ENCODE measurements at places on chromosomes 12 and 14.

- no peak for DNase-seq
These were observed 31.9 kb upstream of the CHGA start for GRCh38 chr14:92890830-92891588.

- DNase-seq: no peak
These were observed 3.2 kb upstream of the CLEC9A start for GRCh38 chr12:10027311-10027710.

DNA sequence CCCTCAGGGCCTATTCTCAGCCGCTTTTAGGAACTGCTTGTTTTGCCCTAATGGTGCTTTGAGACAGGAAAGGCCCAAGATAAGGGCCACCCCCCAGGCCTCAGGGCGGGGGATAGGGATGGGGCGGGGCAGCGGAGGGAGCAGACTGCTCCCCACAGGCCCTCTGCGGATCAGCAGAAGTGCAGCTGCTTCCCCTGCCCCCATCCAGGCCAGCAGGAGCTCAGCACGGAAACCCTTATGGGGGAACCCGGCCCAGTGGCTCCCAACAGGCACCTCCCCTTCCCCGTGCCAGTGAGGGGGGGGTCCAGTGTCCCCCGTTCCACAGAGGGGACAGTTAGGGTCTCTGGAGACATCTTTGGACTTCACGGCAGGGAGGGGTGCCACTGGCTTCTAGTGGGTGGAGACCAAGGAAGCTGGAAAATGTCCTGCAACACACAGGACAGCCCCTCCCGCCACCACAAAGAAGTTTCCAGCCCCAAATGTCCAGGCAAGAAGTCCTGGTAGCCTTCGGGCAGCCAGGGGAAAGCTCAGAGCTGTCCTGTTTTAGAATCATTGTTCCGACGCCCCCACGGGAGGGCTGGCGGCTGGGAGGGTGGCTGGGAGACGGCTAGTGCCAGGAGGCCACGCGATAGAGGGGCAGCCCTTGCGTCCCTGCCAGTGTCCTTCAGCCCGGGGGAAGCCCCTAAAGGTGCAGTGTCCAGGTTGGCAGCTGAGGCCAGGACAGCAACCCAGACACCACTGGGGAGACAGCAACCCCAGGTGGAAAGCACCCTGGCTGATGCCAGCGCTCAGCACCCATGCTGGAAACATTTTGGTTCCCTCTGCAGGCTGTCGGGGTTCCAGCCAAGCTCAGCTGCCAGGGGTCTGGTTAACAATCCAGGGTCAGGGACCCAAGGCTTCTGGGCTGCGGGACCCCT is 10.4 kb upstream of the GPR132 start:
- no peak for DNase-seq

- peak; percentile 77 for DNase-seq
These were observed 7.8 kb upstream of the DTX1 start for GRCh38 chr12:113048716-113049127.

GRCh38 chr14:72701605-72702004 is 192.3 kb downstream of the DPF3 start:
- DNase-seq: no peak

- DNase-seq: no peak
These were observed 4.7 kb upstream of the KANSL2 start for GRCh38 chr12:48686615-48687334.

GRCh38 chr14:96204151-96205058 is at the start of gene BDKRB2:
TSS of gene BDKRB2 (plus strand) at chr14:96204839. CDS start at chr14:96237108, 32,269 bp downstream.
- peak; percentile 94 for DNase-seq

- no peak for DNase-seq
These were observed 117.2 kb downstream of the RGS6 start for GRCh38 chr14:72049462-72049861.

GRCh38 chr12:132494294-132495164 is 4.6 kb downstream of the FBRSL1 start:
- no peak for DNase-seq

DNA sequence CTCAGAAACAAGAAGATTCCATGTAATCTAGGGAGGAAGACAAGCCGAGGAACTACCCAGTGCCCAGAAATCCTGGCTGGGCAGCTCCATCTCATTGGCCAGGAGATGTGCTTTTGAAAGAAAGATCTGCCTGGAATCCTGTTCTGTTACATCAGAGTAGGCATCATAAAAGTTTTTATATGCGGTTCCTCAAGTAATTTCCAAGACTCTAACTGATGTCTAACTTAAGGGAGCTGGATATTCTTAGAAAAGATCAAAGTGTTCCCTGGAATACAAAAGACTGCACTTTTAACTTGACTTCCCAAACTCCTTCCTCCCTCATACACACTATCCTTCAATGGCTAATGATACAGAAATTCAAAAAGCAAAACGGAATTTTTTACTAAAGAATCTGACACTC is 16.3 kb downstream of the RHOJ start:
- DNase-seq: no peak

GRCh38 chr14:87131879-87132278 is 861.1 kb downstream of the GALC start:
- DNase-seq: peak; percentile 7

- DNase-seq: no peak
These were observed 6.7 kb downstream of the SDS start for GRCh38 chr12:113396828-113397496.

DNA sequence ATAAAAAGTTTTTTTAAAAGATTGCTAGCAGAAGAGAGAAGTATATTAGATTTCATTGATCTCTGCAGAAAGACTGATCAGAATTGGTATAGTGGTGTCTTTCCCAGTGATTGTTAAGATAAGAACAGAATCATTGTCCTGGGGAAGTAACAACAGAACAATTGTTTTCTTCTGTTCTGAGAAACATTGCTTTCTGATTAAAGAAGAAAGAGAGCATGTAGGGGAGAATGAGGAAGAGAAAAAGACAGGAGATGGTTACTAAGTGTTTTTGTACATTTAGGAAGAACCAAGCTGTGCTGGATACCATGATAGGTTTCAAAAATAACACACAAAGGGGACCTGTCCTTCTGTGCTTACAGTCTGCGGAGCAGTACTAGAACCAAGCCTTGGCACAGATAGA is 5.0 kb downstream of the USP30 start:
- no peak for DNase-seq

DNA sequence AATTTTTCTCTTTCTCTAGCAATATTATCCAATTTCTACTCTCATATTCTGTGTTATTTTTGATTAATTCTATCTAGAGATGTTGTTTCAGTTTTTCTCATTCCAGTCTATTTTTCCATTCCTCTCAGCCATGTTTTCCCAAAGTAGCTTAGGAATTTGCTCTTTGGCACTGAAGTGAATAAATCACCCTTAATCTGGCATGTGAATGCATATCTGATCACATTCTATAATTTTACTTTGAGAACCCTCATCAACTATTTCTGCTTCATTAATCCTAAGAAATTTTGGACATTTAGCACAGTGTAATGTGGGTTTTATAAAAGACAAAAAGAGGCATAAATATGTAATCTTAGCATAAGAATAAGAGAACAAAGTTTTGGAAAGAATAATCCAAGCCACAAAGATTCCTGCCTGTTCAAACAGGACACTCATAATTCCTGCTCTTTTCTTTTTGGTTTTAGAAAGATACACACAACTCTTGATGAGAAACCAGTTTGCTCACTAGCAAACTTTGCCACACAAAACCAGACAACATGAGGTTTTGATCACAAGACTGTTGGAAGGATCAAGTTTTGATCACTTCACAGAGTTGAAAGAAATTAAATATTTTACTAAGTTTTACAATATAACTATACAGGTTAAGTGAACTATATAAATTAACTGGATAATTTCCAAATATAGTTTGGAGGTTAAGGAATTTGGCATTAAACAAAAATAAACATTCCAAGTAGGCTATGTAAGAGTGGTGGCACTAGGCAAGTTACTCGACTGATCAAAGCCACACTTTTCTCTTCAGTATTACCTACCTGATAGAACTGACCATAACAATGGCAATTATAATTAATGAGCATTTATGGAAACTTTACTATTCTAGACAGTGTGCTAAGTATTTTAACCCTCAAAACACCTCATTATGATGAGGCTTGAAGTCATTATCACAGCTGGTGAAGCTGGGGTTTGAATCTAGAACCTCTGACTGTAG is 226.6 kb upstream of the TMTC1 start:
- DNase-seq: no peak

- no peak for DNase-seq
These were observed 351.0 kb downstream of the NAV3 start for GRCh38 chr12:78181544-78182162.

- no peak for DNase-seq
These were observed 1.1 kb downstream of the EMP1 start for GRCh38 chr12:13197526-13198143.

DNA sequence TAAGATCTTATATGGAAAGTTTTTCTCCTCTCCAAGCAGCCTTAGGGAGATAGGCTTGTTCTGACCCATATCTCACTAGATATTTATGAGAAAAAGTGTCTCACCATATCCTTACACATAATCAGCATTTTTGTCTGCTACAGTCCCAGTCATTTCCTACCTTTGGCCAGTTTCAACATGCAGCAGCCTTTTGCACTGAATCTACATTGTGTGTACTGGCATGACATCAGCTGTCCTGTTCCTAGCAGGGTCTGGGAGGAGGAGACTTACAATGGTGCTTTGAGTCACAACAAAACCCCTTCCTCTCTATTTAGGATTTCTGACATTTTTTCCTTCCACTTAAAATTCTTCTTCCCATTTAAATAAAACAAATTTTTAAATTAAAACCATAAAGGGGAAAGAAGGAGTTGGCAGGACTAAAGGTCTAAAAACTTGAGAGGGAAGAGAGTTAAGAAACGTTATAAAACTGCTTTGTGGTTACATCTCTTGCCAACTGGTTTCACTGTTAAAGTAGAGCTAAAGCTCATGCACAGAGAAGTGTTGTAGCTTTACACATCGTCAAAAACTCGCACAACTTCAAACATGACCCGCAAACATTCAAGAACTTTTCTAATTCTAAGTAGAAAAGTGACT is 53.3 kb upstream of the CERS5 start:
- DNase-seq: no peak

All from HTR-8/SVneo (cell line).